Choroid plexus epithelial cell (primary cell): ENCODE measurements at places on chromosomes 7 and 10.

DNA sequence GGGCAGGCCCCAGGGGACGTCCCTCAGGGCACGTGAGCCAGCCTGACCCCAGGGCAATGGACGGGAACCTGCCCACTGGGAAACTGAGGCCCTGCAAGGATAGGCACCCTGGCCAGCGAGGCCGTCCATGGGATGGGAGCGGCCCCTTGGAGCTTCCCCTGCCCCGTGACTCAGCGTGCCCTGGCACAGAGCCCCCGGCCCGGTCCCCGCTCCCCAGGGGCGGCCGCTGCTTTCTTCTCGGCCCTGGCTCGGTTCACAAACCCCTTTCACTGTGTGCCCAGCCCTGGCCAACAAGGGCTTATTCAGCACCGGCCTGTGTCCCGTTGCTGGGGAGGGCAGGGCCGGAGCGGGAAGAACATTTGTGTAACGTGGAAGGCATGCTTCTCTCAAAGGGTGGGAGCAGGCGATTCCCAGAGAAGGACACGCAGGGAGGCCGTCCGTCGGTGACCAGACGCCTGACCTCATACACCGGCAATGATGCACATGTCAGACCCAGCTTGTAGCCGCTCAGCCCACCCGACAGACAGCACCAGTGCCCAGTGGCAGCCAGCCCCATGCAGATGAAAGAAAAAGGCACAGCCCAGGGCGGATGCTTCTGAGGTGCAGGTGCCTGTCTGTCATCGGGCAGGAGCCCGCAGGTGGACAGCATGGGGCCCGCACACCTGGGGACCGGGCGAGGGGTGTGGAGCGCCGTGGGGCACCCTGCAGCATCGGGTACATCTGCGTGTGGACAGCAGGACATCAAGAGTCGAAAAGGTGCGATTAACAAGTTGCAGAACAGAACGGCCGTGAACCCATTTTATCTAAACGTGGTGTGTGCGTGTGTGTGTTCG lies 94.5 kb downstream of the PDGFA start:
- no peak for DNase-seq

DNA sequence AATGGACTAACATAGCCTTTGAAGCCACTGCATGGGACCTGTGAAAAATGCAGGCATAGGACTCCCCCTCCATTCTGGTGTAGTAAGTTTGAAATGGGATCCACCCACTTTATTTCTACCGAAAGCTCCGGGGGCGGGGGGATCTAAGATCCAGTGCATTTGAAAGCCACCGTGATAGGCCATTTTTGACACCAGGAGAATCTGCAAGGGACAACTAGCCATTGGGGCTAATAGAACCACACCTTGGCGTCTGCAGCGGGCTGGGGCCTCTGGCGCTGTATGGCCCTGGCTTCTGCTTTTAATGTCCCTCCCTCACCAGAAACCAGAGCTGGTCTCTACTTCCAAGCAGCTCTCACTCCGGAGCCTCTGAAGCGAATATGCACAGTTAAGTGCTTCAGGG lies 60.1 kb upstream of the GPR26 start:
- no peak for DNase-seq

DNA sequence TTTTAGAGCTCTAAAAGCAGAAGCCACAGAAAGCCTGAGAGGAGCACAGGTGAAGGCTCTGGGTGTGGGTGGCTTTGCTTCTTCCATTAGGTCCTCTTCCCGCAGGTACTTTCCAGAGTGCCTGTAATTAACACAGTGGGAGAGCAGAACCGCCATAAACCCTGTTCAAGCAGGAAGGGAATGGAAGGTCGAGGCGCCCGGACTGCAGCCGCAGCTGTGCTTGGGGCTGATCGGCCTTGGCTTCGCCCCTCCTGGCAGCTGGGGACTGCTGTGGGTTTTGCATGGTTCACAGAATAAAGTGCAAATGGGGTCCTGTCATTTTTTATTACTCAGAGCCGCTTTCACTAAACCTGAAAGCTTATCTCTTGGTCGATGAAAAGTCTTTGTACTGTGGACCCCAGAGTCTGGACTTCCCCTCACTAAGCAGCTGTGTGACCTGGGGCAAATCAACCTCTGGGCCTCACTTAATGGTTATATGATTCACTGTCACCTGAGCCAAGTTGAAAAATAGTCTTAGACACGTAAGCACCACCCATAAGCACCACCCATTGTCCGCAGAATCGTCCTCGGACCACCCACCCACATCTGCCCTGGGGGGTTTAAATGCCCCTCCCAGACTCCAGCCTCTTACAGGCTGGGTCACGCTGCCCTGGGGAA lies 100.9 kb downstream of the XRCC2 start:
- DNase-seq = no peak

DNA sequence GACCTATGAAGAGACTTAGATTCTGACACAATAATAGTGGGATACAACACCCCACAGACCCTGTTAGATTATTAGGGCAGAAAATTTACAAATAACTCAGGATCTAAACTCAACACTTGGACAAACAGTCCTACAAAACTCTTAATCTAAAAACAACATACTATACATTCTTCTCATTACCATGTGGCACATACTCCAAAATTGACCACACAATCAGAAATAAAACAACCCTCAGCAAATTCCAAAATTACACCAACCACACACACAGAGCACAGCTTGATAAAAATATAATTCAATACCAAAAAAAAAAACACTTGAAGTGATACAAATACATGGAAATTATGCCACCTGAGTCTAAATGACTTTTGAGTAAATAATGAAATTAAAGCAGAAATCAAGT lies 7.8 kb downstream of the ZNF680 start:
- peak; percentile 71 for DNase-seq

DNA sequence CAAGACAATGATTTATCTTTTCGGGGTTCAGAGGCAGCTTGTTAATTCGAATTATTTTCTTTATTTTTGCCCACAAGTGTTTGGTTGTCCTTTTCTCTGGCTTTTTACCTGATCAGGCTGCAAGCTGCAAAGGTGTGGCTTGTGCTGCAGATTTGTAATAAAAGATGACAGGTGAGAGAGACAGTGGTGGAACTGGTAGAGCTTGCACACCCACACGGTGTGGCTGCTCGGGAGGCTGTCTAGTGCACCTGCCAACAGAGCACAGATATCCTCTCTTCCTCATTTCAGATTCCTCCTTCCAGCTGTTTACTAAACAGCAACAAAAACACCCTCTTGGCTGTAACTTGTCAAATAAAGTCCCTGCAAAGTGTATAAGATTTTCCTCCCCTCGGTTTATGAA lies 9.2 kb downstream of the GJD4 start:
- DNase-seq = no peak

DNA sequence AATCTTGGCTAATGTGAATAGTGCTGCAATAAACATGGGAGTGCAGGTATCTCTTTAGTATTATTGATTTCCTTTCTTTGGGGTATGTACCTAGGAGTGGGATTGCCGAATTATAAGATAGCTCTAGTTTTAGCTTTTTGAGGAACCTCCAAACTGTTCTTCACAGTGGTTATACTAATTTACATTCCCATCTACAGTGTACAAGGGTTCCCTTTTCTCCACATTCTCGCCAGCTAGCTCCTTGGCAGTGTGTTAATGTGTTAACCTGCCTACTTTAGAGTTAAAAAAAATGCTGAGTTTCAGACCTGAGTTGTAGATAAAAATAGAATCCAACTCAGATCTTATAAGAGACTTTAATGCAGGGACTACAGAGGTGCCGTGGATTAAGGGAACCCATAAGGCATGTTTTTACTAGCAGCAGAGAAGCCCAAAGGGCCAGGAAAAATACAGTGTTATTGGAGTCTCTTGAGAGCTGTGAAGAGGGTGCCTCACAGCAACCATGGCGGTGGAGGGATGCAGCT lies 35.4 kb downstream of the CDK13 start:
- no peak for DNase-seq

DNA sequence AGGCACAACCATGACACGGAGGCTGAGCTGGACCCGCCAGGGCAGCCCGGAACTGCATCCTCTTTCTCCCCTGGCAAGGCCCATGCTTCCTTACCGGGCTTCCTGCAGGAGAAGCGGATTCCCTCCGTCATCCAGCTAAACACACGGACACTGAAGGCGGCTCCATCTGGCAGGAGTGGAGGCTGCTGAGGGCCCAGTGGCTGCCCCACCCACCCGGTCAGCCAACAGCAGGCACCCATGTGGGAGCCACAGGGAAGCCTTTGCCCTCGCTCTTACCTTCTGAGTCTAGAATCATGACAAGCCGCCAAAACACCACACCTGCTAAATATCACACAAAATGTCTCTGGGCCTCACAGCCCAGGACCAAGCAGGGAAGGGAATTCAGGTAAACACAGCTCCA lies 321.6 kb upstream of the RNF32 start:
- no peak for DNase-seq

DNA sequence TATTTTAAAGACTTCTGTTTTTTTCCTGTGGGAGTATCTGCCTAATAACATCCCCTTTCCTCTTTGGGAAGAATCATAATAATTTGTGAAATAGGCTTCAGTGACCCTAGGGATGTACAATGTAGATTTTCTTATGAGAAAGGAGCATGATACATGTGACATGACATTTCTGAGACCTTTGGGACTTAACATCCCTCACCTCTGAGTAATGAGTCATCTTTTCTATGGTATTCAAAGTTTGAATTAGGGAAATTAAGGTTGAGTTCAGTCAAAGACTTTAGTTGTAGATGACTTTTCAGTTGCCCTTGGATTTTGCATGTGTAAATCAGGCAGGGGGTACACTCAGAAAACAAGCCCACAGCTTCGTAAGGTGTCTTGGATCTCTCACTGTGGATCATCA lies 14.3 kb downstream of the GRK5 start:
- no peak for DNase-seq

- DNase-seq = no peak
Measured at GRCh38 chr10:77296534-77297392, 340.8 kb downstream of the KCNMA1 start.

DNA sequence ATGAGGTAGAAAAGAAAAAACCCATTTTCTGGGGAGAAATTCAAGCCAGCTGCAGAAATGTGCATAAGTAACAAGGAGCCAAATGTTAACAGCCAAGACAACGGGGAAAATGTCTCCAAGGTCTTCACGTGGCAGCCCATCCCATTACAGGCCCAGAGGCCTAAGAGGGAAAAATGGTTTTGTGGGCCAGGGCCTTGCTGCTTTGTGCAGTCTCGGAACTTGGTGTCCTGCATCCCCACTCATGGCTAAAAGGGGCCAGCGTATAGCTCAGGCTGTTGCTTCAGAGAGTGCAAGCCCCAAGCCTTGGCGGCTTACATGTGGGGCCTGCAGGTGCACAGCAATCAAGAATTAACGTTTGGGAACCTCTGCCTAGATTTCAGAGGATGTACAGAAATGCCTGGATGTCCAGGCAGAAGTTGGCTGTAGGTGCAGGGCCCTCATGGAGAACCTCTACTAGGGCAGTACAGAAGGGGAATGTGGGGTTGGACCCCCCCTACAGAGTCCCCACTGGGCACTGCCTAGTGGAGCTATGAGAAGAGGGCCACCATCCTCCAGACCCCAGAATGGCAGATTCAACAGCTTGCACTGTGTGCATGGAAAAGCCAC lies 9.0 kb downstream of the ORC5 start:
- DNase-seq = no peak

DNA sequence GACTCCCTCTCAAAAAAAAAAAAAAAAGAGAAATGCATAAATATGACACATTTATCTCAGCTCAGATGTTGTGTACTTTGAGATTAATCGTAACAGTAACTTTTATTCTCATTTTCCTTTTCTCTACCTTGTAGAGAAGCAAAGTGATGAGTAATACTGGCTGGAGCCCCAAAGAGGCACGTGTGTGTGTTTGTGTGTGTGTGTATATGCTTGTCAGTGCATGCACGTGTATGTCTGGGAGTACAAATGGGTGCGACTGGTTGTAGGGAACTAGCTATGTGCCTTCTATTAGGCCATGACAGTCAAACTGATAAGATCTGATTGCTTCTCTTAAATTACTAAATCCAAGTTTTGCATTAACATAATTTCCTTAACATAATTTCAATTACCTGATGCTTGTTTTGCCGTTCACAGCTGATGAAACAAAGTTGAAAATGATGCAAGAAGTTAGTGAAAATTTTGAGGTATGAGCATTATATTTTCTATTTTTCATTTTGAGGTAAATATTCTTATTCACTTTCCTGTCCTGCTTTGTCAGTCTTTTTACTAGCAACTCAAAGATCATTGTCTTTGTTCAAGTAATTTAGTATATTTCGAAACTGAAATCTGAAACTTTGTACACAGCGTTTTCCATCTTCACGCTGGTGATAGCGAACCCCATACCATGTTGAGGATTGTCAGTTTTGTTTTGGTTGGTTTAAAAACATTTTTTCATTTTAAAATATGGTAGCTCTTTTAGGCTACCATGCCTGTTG lies 3.4 kb downstream of the TRRAP start:
- DNase-seq = no peak

GRCh38 chr7:107051376-107051775 lies 6.9 kb downstream of the PRKAR2B start:
- DNase-seq = peak; percentile 14

- DNase-seq = no peak
Measured at GRCh38 chr10:78645975-78646374, 422.8 kb upstream of the ZMIZ1 start.

- no peak for DNase-seq
Measured at GRCh38 chr10:88236121-88236743, 346.9 kb downstream of the RNLS start.

GRCh38 chr10:11207560-11207844 lies 189.8 kb downstream of the CELF2 start:
- DNase-seq = no peak

- DNase-seq = no peak
Measured at GRCh38 chr7:139721821-139722220, 56.0 kb downstream of the HIPK2 start.

DNA sequence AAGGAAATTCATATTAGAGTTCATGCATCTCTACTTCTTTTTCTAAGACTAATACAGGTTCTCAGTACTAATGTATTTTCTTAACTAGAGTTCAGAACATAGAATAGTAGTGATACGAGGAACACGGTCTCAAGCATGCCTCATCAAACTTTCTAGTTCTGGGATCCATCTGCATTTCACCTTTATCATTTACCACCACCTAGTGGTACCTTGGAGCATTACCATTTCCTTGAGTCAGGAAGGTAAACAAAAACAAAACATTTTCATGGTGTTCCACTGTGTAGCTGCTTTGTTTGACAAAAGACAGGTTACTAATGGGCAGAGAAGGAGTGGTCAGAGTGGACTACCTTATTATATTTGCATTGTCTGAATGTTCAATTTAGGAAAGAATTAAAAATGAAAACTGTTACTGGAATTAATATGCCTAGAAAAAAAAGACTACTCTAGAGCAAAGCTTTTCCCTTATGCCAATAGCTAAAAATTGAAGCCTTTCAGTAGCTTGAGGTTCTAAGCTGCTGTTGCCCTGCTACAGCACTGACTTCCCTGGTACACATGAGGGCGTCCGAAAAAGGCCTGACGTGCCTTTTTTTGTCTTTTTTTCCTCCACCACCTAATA lies 44.5 kb downstream of the STARD3NL start:
- peak; percentile 82 for DNase-seq

DNA sequence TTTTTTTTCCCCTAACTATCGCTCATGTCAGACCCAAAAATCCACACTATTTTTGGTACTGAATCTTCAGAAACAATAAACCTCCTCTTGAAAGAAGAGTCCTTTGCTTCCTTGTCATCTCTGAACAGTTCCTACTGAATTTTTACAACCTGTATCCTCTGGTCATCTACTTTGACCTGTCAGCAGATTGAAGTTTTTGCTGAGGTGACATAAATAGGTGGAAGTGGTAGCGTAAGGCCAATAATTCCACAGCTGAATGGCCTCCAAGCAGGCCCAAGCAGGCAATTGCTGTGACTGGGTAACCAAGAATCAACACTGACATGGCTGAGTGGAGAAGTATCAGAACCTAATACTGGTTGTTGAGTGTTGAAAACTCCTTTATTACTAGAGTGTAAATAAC lies 117.4 kb upstream of the MAGI2 start:
- no peak for DNase-seq

GRCh38 chr10:86218842-86219241 lies 147.8 kb downstream of the GRID1 start:
- no peak for DNase-seq

GRCh38 chr7:116380025-116380424 lies 119.5 kb upstream of the CAV2 start:
- no peak for DNase-seq
